ENCODE measurements at places on chromosomes 13 and 19.

DNA sequence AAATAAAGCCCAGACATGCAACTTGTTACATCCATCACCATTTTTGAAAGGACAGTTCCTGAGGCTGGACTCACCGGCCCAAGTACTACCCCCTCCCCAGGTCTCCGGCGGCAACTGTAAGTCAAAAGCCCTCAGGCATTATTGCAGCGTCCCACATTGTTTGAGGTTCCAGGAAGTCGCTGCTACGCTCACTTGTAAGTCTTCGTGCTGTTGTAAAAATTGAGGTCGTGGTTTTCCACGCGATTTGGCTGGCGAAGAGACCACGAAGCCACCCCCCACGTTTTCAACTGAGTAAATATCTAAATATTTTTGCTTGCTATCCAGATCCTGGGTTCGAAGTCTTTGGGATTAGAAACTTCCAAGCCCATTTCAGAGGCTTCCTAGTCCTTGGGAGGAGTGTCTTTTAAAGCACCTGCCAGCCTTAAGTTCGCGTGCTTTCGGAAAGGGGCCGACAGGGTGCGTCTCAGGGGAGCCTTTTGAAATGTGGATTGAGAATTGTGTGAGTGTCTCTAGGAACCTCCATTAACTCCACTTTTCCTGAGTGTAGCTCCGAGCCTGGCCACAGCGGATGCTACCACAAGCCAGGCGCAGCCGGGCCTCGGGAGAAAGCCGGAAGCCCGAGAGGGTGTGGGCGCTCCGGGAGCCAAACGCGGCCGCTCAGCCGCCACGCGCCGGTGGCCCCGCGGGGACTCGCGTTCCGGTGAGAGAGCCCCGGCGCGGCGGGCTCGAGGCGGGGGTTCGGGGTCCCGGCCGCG is 434 bp upstream of the FNDC3A start:
- H3K27me3 ChIP-seq, result no peaks in the 10 kb centered on the region
- peak overlapping the region; percentile 81 for H3K4me3 ChIP-seq
- peaks cover 19% of the 10 kb centered on the region for H3K4me1 ChIP-seq
- DNase-seq, result peak; percentile 78
- peak overlapping the region; percentile 99 for H3K27ac ChIP-seq
- H3K36me3 ChIP-seq, result no peaks in the 10 kb centered on the region

GRCh38 chr13:47794963-47795362 is 206.1 kb downstream of the SUCLA2 start:
- no peaks in the 10 kb centered on the region for H3K27me3 ChIP-seq
- no peak overlapping the region for H3K4me3 ChIP-seq
- H3K36me3 ChIP-seq, result no peaks in the 10 kb centered on the region
- H3K4me1 ChIP-seq, result no peaks in the 10 kb centered on the region
- H3K27ac ChIP-seq, result no peak overlapping the region

- peak; percentile 58 for DNase-seq
- no peaks in the 10 kb centered on the region for H3K27me3 ChIP-seq
- no peaks in the 10 kb centered on the region for H3K4me1 ChIP-seq
- H3K4me3 ChIP-seq, result no peak overlapping the region
- peak overlapping the region; percentile 39 for H3K27ac ChIP-seq
- no peaks in the 10 kb centered on the region for H3K36me3 ChIP-seq
Measured at GRCh38 chr13:76764429-76764828, 121.8 kb downstream of the KCTD12 start.

DNA sequence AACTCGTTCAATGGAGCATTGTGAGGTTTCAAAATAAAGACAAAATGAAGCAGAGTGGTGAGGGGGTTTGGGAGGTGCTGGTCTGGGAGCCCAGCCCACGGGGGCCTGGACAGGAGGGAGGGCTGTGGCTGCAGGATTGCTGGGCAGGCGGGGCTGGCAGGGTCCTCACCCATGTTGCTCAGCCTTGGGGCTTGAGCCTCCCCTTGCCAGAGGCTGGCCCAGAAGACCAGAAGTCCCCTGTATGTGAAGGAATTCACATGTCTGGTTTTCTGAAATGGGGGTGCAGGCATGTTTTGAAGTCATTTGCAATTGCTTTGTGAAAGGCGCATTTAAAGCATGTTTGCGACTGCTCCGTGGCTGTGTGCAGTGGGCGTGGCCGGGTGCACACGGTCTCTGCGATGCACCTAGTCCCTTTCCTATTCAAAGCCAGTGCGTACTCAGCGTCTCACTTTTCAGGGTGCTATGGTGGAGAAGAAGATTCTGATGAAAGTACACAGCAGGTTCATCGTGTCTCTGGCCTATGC is 2.3 kb downstream of the GRK1 start:
- no peaks in the 10 kb centered on the region for H3K4me1 ChIP-seq
- no peaks in the 10 kb centered on the region for H3K36me3 ChIP-seq
- no peak overlapping the region for H3K27ac ChIP-seq
- peak; percentile 56 for DNase-seq
- no peaks in the 10 kb centered on the region for H3K27me3 ChIP-seq
- H3K4me3 ChIP-seq, result no peak overlapping the region

DNA sequence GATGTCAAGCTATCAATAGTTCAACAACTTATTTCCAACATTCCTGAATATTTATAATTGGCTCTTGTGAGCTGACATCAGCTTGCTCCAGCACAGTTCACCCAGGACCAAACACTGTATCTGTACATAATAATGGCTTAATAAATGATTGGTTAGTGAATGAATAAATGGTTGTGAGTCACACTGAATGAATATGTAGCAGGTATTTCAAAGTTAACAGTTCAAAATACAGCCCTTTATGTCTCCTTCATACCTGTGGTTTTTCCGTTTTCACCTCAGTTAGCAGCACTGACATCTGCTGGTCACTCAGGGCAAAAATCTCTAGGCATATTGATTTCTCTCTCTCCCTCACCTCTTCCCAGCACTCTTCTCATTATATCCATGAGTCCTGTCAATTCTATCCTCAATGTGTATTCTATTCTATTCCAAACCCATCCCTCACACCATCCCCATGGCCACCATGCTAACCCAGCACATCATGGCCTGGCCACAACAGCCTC is 76.3 kb downstream of the PEG3 start:
- H3K4me1 ChIP-seq, result no peaks in the 10 kb centered on the region
- no peak overlapping the region for H3K27ac ChIP-seq
- no peak overlapping the region for H3K4me3 ChIP-seq
- H3K36me3 ChIP-seq, result no peaks in the 10 kb centered on the region
- H3K27me3 ChIP-seq, result no peaks in the 10 kb centered on the region

GRCh38 chr19:54434873-54435214 is 14.2 kb upstream of the LENG8 start:
- H3K4me1 ChIP-seq, result peaks cover 46% of the 10 kb centered on the region
- no peak overlapping the region for H3K27ac ChIP-seq

DNA sequence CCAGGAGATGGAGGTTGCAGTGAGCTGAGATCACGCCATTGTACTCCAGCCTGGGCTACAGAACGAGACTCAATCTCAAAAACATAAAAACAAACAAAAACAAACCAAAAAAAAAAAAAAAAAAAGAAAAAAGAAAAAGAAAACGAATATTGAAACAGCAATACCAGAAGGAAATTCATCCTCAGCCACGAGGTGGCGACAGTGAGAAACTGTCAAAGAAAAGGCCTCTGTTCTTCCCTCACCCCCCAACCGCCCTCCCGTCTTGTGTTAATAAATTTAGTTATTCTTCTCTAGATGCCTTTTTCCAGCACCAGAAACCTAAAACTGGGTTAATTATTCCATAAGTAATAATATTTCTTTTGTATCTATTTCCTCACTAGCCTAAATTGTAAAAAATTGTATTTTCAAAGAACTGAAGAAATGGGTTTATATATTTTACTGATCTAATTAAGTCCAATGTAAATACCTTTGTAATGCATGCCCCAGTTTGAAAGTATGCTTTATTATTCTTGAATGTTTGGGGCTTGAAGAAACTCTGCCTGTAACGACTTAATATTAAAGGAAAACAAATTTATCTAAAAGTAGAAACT is 38.6 kb downstream of the LIG4 start:
- no peak overlapping the region for H3K4me3 ChIP-seq
- H3K27me3 ChIP-seq, result no peaks in the 10 kb centered on the region
- DNase-seq, result no peak
- H3K36me3 ChIP-seq, result no peaks in the 10 kb centered on the region
- no peak overlapping the region for H3K27ac ChIP-seq

DNA sequence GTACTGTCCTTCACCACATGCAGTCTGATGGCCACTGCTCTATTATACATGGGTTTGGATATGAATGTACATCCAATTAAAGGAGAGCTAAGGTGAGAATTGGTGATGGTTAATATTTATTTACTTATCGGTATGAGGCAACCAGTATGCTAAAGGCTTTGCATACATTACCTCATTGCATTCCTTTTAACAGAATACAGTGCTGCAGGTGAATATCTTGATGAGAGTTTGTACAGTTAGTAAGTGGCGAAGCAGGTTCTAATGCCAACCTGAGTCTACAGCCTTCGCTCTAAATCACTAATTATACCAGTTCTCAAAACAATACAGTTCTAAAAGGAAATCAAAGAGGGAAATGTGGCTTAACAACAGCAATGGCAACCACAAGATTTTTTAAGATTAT is 284.1 kb downstream of the ITGBL1 start:
- H3K36me3 ChIP-seq, result no peaks in the 10 kb centered on the region
- H3K4me3 ChIP-seq, result no peak overlapping the region
- no peak overlapping the region for H3K27ac ChIP-seq

DNA sequence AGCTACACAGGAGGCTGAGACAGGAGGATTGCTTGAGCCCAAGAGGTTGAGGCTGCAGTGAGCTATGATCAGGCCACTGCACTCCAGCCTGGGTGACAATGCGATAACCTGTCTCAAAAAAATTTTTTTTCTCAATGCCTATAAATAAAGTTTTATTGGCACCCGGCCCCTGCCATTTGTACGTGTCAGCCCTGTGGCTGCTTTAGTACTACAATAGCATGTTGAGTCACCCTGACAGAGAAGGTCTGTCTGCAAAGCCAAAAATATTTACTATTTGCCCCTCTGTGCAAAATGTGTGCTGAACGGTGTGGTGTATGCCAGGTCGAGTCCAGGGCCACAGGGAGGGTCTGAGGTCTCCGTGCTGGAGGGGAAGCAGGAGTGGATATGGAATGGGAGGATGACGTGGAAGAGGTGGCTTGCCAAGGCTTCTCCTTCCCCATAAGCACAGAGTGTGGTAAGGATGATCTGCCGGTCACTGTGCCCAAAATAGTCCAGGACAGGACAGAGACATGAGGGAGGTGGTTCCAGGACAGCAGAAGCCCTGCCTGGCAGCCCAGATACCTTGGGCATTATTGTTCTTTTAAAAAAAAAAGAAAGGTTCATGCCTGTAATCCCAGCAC is 10.0 kb downstream of the NMRK2 start:
- no peaks in the 10 kb centered on the region for H3K27me3 ChIP-seq
- DNase-seq, result no peak
- no peaks in the 10 kb centered on the region for H3K4me1 ChIP-seq
- H3K36me3 ChIP-seq, result no peaks in the 10 kb centered on the region
- no peak overlapping the region for H3K27ac ChIP-seq
- no peak overlapping the region for H3K4me3 ChIP-seq

DNA sequence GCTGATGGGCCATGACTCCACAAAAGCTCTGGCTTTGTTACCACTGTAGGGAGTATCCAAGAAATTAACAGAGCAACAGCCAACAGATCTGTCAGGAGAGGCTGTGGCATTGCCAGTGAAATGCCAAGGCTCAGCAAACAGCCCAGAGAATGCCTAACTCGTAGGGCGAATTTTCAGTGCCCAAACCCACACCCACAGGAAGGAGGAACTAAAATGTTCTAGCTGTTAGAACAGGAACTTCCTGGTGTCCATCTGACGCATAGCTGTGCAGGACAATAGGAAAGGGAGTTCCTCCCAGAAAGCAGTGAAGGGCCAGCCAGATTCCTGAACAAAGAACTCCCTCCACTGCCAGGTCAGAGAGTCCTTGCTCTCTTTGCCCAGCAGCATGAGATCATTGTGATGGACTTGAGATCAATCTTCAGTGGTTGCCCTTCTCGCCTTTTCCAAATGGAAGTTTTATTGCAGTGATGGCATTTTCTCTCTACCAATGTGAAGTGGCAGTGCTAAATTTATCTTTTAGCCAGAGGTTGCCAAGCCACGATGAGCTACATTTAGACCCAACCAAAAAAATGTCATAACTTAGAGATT is 224.2 kb upstream of the STARD13 start:
- peak overlapping the region; percentile 84 for H3K27ac ChIP-seq
- DNase-seq, result peak; percentile 68
- H3K4me3 ChIP-seq, result no peak overlapping the region
- peaks cover 13% of the 10 kb centered on the region for H3K4me1 ChIP-seq

DNA sequence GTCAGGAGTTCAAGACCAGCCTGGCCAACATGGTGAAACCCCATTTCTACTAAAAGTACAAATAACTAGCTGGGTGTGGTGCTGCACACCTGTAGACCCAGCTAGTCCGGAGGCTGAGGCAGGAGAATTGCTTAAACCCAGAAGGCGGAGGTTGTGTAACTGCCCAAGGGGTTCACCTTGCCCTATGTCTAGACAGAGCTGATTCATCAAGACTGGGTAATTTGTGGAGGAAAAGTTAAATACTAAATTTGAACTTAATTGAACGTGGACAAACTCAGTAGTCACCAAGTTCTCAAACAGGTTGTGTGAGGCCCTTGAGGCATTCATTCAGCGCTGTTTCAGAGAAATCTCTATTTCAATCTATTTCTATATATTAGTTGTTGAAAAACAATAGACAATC is 13.7 kb upstream of the ZNF486 start:
- H3K36me3 ChIP-seq, result no peaks in the 10 kb centered on the region
- no peaks in the 10 kb centered on the region for H3K4me1 ChIP-seq
- no peak overlapping the region for H3K4me3 ChIP-seq
- no peak for DNase-seq
- H3K27ac ChIP-seq, result no peak overlapping the region
- H3K27me3 ChIP-seq, result no peaks in the 10 kb centered on the region

- DNase-seq, result no peak
- no peak overlapping the region for H3K27ac ChIP-seq
- H3K4me1 ChIP-seq, result peaks cover 18% of the 10 kb centered on the region
- H3K4me3 ChIP-seq, result no peak overlapping the region
Measured at GRCh38 chr13:42283574-42283973, 11.6 kb downstream of the AKAP11 start.

Measured in spleen (tissue), 13 donors.